Cerebellum (tissue), 4 donors: ENCODE measurements at places on chromosomes 6 and 20.

GRCh38 chr20:11626551-11626950 lies 291.1 kb upstream of the BTBD3 start:
- no peak for DNase-seq

GRCh38 chr20:35981969-35982368 lies 13.6 kb downstream of the CNBD2 start:
- DNase-seq: no peak

DNA sequence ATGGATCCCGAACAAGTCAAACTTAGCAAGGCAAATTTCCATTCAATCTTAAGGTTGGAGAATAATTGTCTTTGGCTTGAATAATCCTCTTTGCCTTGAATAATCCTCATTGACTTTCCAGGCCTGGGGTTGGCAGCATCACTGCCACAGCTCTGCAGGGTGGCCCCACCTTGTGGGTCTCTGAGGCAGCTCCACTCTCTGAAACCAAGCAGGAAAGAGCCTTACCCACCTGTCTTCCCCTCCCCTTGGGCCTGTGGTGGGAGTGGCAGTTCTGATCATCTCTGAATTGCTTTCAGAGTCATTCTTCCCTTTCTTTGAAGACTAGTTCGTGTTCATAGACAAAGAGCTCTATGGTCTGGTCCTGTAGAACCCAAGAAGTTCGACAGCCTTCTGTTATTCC lies 47.5 kb downstream of the KCNQ5 start:
- no peak for DNase-seq

- DNase-seq: no peak
Measured at GRCh38 chr6:94278146-94278545, 858.8 kb upstream of the EPHA7 start.

GRCh38 chr6:139007428-139007827 lies 19.4 kb upstream of the REPS1 start:
- DNase-seq: no peak

DNA sequence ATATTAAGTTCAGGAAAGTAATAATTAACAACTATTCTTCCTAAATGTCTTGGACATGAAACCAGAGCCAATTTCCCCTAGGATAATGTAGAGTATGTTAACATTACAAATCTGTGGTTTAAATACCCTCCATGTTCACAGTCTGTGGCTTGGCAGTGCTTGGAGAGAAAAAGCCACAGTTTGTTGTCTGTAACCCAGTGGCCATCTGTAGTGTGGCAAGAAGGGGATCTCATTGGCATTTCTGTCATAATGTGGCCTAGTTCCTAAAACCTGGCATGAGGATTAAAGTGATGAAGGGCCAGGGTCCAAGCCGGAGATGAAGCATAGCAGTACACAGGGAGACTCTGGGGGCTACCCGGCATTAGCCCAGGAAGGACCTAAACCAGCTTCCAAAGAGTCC lies 31.2 kb downstream of the SYNE1 start:
- DNase-seq: peak; percentile 46

DNA sequence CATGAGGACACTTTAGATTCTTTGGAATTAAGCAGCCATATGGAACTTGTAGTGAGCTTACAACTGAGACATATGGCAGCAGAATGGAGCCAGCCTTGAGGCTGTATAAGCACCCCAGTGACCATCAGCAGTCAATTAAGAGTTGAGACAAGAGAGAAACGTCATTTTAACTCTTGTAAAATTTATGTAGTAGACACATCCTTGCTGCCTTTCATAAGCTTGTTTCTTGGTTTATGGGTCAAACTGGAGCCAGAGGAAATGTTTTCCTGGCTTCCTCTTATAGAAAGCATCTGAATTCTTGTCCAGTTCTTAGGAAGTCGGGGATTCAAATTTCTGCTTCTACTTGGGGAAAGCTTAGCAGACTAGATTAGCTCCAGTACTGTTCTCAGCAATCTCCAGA lies 745.1 kb upstream of the MARCKS start:
- no peak for DNase-seq

GRCh38 chr20:64256282-64256935 lies 861 bp downstream of the PCMTD2 start:
- no peak for DNase-seq

DNA sequence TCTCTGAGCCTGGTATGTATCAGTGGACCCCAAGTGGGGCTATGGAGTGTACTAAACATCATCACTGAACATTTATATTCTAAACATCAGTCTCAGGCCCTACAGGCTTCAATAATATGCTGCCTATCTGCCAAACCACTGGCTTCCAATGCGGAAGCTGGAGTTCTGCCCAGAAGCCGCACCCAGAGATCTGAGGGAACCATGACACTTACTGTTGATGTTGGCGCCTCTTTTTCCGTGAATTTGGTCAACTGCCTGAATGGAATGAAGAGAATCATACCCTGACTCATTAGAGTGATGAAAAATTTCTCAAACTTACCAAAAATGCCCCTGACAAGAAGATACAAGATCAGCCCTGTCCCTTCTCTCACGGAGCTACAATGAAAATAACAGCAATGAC lies 66.2 kb downstream of the SLC22A23 start:
- no peak for DNase-seq

DNA sequence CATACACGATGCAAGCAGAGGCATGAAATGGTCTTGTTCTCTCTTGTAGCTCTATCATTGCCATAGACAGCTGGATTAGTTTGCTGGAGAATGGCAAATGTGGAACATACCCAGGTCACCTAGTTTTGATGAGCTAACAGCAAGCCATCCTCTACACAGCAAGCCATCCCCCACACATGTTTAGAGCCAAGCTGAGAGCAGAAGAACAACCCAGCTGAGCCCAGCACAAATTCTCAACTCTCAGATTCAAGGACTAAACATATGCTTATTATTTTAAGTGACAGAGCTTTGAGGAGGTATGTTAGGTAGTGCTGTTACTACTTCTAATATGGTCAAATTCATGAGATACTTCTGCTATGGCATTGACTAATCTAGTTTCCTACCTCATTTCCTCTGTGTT lies 230.3 kb downstream of the OTOR start:
- no peak for DNase-seq

DNA sequence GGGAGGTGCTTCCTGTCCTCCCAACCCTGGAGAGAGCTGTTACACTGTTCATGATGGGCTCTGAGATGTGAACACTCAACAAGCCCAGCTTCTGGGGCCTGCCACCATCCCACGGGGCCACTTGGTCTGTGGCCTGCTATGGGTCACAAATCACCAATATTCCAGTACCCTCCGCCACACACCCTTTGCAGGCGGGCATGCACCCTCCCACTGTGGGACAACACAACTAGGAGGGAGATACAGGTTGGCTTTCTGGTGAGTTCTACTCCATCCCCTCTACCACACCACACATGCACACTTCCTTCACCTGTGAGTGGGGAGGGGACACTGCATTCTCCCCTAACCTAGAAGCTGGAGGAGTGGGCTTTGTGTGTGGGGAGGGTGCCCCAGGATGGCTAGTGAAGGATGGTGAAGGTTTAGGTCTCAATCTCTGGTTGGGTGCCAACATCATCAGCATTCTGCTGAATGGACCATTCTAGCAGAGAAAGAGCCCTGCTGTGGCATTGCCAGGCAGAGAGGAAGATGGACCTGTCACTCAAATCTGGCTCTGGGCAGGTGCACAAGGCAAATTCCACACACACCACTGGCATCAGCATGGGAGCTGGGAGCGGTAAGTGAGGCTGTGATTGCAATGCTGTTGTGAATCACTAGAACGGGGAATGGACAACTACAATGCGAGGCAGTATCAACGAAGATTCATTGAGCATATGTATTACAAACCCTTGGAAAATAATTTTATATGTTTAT lies 175.1 kb downstream of the THBS2 start:
- no peak for DNase-seq

GRCh38 chr6:112163295-112164257 lies 76.2 kb downstream of the FAM229B start:
- peak; percentile 60 for DNase-seq

DNA sequence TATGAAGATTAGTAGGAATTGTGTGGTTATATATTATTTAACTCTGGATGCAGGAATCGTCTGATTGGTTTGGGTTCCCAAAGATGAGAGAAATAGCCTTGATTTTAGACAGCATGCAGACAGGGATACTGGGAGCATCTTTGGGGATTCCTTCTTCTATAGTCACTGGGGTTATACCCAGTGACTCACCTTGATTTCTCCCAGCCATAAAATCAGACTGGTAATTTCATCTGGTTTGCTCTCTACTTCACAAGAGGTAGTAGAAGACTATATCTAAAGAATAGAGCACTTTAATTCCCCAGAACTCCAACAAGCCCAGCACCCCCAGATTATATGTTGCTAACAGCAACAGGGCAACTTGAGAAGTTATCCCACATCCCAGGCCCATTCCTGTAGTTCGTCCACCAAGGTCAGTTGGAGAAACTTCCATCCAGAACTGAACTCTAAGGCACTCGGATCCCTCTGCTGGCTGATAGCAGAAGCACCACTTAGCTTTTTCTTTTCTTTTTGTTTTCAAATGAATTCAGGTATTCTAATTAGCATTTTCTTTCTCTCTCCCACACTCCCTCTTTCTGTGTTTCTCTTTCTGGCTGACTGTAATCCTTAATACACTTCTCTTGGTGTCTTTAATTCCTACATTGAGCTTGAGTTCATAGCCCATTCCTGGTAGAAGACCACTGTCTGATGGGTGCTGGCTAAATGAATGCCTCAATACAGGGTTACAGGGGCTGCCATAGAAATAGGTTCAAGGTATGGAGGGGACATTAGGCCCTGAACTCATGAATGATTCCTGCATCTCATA lies 20.4 kb upstream of the EFHC1 start:
- DNase-seq: peak; percentile 51

GRCh38 chr20:56835829-56836550 lies 206.9 kb downstream of the TFAP2C start:
- DNase-seq: no peak

GRCh38 chr6:145948328-145948727 lies 15.8 kb downstream of the SHPRH start:
- no peak for DNase-seq

GRCh38 chr6:136607932-136608772 lies 57.9 kb upstream of the MAP7 start:
- DNase-seq: peak; percentile 60

GRCh38 chr6:28281288-28282064 lies at the start of gene PGBD1:
TSS of gene PGBD1 (plus strand) at chr6:28281572. CDS start at chr6:28283814, 2,242 bp downstream.
- DNase-seq: peak; percentile 83

DNA sequence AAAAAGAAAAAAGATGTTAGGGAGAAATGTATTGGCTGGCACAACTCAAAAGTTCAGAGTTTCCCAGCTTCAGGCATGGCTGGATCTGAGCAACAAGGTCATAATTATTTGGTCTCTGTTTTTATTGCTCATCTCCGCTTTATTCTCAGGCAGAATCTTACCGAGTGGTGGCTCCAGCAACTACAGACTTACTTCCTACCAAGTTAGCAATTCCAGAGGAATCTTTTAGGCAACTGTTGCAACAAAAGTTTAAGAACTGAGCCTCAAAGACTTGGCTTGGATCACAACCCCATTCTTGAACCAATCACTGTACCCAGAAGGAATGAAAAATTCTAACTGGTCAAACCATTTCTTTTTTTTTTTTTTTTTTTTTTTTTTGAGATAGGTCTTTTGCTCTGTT lies 35.5 kb upstream of the NCOA3 start:
- no peak for DNase-seq

DNA sequence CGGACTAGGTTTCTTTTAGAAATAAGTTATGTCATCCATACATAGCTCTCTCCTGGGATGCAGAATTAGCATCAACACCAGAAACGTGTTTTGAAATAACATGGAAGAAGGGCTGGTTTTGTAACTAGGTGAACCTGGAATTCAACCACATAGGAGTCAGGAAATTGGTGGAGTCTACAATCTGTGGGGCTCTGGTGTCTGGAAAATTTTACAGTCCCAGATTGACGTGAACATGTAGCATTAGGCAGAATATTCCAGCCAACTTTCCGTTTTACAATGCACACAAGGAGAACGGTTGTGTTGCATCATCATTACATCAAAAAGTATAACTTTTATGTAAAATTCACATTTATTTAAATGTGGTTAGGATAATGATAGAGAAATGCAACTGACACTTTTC lies 1.9 kb downstream of the KCNQ5 start:
- no peak for DNase-seq

GRCh38 chr20:57678340-57678739 lies 31.5 kb downstream of the PMEPA1 start:
- no peak for DNase-seq

GRCh38 chr6:135458051-135458450 lies 39.5 kb downstream of the AHI1 start:
- DNase-seq: no peak

- DNase-seq: no peak
Measured at GRCh38 chr6:35426074-35426473, 26.1 kb upstream of the FANCE start.

- DNase-seq: no peak
Measured at GRCh38 chr6:74362391-74362790, 666.4 kb downstream of the CD109 start.

DNA sequence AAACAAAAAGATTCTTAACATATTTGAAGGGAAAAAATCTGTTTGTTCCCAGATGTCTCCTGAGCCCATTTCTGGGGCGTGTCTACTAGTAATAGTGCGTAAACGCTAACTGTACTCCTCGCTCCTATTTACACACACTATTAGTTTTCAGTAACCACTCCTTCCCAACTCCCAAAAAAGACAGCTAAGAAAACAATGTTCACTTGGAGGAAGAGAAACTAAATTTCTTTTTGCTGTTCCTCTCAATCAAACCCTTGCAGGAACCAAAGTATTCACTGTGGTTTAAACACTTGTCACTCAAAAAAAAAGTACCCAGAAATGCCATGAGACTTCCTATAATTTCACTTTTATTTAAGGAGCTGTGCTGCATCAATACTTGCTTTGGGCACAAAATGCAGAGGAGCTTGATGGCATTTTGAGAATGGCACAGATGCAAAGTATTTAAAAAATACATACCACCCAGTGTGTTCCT lies 118.2 kb downstream of the BACH2 start:
- no peak for DNase-seq

DNA sequence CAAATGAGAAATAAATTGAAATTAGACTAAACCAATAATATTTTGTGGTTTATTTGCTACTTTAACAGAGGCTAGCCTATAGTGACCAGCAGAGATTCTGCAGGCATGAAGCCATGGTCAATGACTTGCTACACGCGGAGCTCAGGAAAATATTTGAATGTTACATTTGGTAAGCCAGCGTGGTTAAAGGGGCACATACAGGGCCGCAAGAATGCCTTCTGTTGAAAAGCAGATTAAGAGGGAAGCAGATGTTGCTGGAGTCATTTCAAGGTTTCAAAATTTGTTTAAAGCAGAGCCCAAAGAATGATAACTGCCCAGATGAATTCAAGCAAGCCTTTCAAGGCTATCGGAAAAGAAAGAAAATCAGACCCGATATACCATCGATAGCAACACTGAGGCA lies 294.3 kb upstream of the MAN1A1 start:
- DNase-seq: no peak

- no peak for DNase-seq
Measured at GRCh38 chr20:9499126-9499899, 15.1 kb upstream of the LAMP5 start.

- DNase-seq: no peak
Measured at GRCh38 chr6:106591111-106591825, 38.0 kb downstream of the RTN4IP1 start.

- DNase-seq: no peak
Measured at GRCh38 chr6:21678990-21679389, 85.4 kb downstream of the SOX4 start.

- DNase-seq: no peak
Measured at GRCh38 chr6:26311012-26311384, 54.0 kb upstream of the BTN3A2 start.

- peak; percentile 30 for DNase-seq
Measured at GRCh38 chr6:86856937-86857563, 80.3 kb upstream of the HTR1E start.
